ENCODE measurements at places on chromosomes 2 and 18.
A peak's percentile ranks its signal among the peaks of the same experiment; 100 is the strongest.

- peak; percentile 73 for DNase-seq
Observed at GRCh38 chr18:61702007-61702406, 190.8 kb downstream of the RNF152 start.

- DNase-seq, result no peak
Observed at GRCh38 chr2:150339282-150339681, 148.2 kb downstream of the RND3 start.

DNA sequence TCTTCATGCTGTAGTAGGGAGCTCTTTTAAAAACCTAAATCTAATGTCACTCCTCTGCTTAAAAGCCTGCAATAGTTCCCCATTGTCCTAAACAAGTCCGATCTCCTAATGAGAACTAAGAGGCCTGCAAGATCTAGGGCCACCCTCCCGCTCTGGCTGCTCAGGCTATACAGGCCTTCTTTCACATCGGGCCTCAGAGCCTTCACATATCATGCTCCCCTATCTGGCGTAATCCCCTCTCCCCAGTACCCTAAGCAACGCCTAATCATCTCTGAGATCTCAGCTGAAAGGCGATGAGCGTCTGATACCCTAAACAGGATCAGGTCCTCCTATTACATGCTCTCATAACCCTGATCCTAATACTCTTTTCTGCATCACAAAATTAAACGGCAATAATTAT lies 1.9 kb downstream of the MAP4K3 start:
- no peak for DNase-seq

GRCh38 chr2:200217320-200217719 lies 89.2 kb upstream of the SPATS2L start:
- no peak for DNase-seq

DNA sequence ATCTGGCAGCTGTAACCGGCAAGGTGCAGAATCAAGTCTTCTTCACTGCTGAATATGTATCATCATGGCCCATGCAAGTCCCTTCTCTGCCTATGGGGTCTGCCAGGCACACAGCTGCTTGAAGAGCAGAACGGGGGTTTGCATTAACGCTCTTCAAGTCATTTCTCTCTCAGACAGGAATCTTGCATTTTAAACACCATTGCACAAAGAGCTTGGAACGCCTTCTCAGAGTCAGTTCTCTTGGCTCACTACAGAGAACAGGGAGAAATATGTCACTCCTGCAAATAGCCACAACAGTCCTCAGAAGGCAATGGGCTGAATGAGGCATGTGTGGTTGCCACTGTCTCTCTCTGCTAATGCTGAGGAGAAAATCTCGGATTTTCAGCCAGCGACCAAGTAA lies 2173.5 kb upstream of the PIK3C3 start:
- no peak for DNase-seq

DNA sequence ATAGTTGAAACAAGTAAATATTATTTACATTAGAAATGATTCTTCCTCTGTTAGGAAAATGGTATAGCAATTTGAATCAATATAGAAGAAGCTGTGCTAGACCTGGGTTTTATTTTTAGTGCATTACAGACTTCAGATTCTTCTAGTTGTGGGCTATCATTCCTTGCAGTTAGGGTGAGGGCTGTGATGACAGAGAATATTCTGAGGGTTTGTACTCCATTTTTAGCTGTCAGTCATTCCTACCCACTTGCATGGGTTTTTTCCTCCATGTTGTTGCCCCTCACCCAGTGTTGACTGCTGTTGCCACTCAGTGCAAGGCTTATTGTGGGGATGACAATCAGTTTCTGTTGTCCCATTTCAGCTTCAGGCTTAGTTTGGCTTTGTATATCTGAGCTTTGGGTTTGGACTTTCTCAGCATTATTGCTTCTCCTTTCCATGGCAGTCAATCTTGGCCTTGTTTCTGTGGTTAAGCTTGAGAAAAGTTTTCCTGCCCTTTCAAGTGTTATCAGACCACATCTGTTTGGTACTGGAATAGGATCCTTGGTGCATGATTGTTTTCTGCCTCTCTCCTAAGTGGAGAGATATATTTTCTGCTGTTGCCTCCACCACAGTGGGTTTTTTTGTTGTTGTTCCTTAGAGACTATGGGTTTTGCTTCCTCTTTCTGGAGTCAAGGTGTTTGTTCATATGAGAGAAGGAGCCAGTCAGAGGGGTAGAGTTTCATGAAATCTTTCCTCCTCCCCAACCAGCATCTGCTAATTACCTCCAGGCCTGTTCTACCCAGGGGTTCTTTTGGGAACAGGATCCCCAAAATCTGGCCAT lies 312.7 kb upstream of the CWC22 start:
- no peak for DNase-seq

- no peak for DNase-seq
Observed at GRCh38 chr18:10367836-10368235, 86.6 kb upstream of the APCDD1 start.
